ENCODE measurements at places on chromosomes 11 and 22. TPM values are rescaled to one million over a fixed set of nuclear protein-coding genes. Genes with fewer than 3 reads are reported as not detected.

DNA sequence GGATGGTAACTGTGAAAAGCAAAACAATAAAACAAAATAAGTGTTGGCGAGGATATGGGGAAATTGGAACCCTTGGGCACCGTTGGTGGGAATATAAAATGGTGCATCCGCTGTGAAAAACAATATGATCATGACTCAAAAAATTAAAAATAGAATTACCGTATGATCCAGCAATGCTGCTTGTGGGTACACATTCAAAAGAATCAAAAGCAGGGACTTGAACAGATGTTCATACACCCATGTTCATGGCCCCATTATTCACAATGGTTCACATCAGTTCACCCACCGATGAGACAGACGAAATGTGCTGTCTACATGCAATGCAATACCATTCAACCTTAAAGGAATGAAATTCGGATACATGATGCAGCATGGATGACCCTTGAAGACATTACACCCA, 1.2 kb upstream of the DERL3 start:
- no peak for DNase-seq

DNA sequence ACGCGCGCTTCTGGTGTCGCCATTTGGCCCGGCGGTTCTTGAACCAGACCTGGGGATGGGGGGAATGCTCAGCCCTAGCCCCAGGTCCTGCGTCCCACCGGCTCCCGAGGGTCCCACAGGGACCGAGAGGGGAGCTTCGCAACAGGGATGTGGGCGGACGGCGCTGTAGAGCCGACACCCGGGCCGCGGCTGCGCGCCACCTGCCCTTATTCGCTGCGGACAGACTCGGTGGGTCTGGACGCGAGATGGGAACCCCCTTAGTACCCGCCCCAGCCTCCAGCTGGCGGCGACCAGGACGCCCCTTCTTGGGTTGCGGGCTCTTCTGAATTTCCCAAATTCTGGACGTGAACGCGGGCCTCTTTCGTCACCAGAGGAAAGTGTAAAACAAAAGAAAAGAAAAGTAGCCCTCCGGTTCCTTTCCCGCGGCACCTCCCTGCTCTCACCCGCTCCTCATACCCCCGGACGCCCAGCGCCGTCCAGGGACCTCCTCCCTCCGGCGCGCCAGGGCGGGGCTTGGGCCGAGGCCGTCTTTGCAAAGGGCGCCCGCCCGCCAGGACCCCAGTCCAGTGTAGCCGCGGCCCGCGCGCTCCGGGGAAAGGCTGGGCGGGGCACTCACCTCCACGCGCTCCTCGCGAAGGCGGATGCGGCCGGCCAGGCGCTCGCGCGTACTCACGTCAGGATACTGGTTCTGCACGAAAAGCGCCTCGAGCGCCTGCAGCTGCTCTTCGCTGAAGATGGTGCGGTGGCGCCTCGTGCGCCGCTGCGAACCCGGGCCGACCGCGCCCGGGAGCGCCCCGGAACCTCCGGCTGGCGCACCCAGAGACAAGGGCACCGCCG, 827 bp downstream of the GSC2 start:
- DNase-seq: no peak

Gene YPEL1
- total RNA-seq: 2.4 TPM

- DNase-seq: no peak
These were observed 8.8 kb upstream of the PKNOX2 start for GRCh38 chr11:125155767-125156166.

DNA sequence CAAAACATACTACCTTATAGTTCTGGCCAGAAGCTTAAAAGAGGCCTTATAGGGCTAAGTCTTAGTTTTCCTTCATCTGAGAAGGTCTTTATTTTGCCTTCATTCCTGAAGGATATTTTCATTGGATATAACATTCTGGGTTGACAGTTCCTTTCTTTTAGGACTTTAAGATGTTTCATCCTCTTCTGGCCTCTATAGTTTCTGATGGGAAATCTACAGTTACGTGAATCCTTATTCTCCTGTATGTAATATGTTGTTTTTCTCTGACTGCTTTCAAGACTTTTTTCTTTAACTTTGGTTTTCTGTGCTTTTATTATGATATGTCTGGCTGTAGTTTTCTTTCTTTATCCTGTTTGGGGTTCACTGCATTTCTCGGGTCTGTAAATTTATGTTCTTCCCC, 48.2 kb downstream of the BCR start:
- DNase-seq: no peak

Gene SLC6A5
- total RNA-seq: not detected

Gene SCGB1A1
- not detected for total RNA-seq

- DNase-seq: no peak
These were observed 256.1 kb upstream of the UBASH3B start for GRCh38 chr11:122399375-122399774.

GRCh38 chr11:95715777-95716241, 73.8 kb downstream of the FAM76B start:
- peak; percentile 44 for DNase-seq

Gene KRTAP5-11
- total RNA-seq: not detected

- no peak for DNase-seq
These were observed 407.3 kb upstream of the CHORDC1 start for GRCh38 chr11:90630176-90630575.

- DNase-seq: no peak
These were observed 565 bp downstream of the NUCB2 start for GRCh38 chr11:17277024-17277584.

Gene C22orf42
- not detected for total RNA-seq

- DNase-seq: no peak
These were observed 33.3 kb downstream of the SYT13 start for GRCh38 chr11:45252877-45253276.

Gene SMTNL1
- not detected for total RNA-seq

Gene CELSR1
- 0.54 TPM for total RNA-seq

GRCh38 chr11:132373405-132374143, 1003.2 kb downstream of the NTM start:
- no peak for DNase-seq

Gene PTDSS2
- total RNA-seq: 23.6 TPM

Gene YPEL4
- not detected for total RNA-seq

Data from activated naive CD4-positive, alpha-beta T cell treated with anti-CD3 and anti-CD28 coated beads, Interleukin-2, amount 50 U/mL, for 72 hours (primary cell).